ENCODE measurements at places on chromosomes 6 and 20.

DNA sequence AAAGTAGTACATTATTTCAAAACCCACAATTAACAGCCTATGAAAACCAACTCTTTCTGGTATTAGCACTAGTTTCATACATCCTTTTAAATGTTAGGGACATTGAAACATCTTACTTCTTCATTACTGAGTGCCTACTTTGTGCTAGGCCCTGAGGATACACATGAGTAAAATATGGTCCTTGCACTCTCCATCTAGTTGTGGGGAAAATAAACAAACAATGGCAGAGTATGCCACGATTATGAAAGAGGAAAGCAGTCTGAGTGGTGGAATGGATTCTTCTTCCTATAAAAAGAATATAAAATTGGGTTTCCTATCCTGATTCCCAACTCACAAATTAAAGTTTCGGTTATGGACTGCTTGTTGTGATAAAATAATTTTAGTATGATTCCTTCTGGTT lies 84.9 kb downstream of the ATXN1 start:
- no peak for DNase-seq

DNA sequence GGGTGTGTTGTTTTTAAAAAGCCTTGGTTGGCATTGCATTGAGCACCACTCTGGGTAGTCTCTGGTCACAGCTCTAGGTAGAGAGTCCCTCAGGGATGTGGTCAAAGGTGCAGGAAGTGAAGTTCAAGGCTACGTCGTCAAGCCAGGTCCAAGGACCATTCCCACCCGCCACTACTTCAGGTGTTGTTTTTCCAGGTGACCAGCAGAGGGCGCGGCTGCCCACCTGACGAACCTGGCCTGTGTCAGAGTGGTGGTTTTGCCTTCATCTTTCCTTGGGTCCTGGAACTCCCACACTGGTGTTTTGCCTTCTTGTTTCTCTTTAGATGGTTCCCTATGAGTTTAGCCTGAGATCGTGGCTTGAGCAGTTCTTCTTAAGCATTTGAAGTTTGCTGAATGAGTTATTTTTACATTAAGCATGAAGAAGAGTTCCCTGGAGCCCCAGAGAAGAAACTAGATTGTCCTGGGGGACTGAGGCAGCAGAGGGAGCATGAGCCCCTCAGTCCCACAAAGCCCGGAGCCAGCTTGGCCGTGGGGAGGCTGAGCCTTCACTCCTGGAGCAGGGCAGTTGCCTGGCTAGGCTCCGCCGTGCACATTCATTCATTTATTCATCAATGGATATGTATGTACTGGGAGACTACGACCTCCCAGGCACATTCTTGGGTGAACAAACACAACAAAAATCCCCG lies 5.6 kb upstream of the PHACTR3 start:
- peak; percentile 14 for DNase-seq

GRCh38 chr6:36765594-36766398 lies 68.2 kb downstream of the RAB44 start:
- DNase-seq, result peak; percentile 58

GRCh38 chr6:14743474-14744211 lies 502.2 kb upstream of the JARID2 start:
- no peak for DNase-seq

DNA sequence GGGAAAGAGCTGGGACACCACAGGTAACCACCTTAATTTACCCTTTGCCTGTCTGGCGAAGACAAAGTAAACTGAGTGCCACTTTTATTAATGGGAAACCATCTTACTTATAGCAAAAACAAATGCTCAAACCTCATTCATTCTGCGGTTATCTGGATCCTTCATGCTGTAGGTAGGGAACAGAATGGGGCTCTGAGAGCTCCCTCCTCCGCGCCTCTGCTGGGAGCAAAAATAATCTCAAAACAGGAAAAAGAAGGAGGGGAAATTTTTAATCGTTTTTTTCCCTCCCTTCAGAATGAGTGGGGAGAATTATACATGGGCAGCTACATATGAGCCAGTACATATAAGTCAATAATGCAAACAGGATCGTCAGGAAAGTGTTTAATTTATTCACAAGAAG lies 177.3 kb downstream of the GMPR start:
- DNase-seq, result no peak

GRCh38 chr20:63538204-63539091 lies 1.3 kb upstream of the PTK6 start:
- no peak for DNase-seq

DNA sequence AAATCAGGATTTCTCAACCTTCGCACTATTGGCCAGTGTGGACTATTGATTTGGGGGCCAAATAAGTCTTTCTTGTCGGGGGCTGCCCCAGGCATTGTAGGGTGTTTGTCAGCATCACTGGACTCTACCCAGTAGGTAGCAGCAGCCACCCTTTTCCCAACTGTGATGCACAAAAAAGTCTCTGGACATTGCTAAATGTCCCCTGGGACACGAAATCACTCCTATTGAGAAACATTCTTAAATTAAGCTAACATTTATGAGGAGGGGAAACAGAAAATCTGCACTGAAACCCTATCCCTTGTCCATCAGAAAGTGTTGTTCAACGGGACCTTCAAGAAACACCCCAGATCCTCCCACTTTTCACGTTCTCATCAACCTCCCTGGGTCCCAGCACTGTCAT lies 54.2 kb downstream of the NFATC2 start:
- no peak for DNase-seq

DNA sequence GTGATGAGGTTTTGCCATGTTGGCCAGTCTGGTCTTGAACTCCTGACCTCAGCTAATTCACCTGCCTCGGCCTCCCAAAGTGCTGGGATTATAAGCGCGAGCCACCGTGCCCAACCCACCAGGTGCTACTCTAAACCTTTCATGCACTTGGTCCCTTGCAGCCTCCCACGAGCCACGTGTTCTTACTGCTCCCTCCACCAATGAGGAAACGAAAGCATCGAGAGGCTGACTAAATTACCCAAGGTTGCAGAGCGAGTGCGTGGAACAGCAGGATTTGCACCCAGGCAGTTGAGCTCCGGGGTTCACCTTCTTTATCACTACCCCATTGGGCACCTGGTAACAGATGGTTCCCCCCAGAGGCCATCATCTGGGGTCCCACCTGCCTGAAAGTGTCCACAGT lies 208.3 kb downstream of the LY86 start:
- no peak for DNase-seq

- DNase-seq, result no peak
Observed at GRCh38 chr20:4444404-4444803, 277.3 kb upstream of the PRND start.

GRCh38 chr6:54861905-54862616 lies 15.5 kb downstream of the FAM83B start:
- no peak for DNase-seq

DNA sequence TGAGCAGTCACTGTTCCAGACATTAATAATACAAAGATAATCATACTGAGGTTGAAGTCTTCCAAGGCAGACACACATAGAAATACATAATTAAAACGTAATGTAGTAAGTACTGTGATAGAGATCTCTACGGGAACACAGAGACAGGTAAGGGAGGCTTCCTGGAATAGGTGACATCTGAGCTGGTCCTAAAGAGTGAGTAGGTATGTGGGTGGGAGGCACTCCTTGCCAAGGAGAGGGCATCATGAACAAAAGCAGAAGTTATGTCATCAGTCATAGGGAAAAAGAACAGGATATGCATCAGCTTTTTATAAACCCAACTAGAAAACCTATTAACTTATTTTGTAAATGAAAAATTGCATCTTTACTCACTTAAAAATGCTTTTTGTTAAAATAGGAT lies 110.0 kb downstream of the MAP7 start:
- no peak for DNase-seq

GRCh38 chr6:95601133-95601532 lies 23.8 kb downstream of the MANEA start:
- DNase-seq, result no peak

DNA sequence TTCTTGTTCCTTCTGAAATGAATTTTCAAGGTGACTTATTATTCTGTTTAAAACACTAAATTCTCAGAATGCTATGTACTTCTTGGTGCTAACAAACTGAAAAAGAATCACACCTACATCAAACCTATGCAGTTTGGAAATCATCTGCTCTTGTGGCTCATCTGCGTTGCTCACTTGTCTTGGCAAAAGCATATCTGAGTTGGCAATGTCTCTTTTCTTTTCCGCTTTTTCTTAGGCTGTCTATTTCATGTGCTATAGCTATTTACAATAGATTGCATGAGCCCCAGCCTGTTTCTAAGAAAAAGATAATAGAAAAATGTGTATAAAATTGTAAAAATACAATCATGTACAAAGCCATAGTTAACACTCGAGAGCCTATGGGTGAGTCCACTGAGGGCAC lies 348.9 kb upstream of the AGPAT4 start:
- DNase-seq, result no peak

DNA sequence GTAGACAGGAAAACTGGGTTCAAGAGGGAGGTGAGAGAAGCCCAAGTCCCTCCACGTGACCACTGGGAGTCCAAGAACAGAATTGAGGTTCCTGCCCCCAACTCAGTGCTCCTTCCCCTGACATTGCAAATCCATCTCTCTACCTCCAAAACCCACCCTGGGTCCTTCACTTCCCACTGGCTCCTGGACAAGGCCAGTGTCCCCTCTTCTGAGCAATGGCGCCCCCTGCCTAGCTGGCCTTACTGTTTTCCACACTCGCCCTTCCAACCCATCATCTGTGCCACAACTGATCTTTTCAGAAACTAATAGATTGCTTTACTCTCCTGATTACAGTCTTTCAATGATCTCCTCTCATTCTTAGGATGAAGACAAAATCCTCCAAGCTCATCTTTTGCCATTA lies 200.3 kb downstream of the ANKRD60 start:
- DNase-seq, result no peak

DNA sequence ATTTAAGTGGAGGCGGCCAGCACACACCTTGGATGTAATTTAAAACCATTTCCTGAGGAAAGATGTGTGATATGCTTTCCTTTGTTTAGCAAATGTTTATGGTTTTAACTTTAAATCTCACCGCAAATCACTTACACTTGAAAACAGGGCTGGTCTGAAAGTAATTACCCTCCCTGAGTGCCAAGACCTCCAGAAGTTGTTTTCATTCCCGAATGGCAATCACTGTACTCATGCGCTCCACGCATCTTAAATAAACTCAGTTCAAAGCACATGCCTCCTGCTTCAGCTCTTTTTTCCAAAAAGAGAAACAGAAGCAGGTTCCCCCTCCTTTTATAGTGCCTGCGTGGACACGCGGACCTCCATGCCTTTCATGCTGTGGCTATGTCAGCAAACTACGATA lies 224.0 kb downstream of the SMOC2 start:
- no peak for DNase-seq

- DNase-seq, result no peak
Observed at GRCh38 chr20:20668639-20669038, 43.8 kb downstream of the RALGAPA2 start.

GRCh38 chr20:7596541-7596940 lies 343.7 kb downstream of the HAO1 start:
- DNase-seq, result no peak

DNA sequence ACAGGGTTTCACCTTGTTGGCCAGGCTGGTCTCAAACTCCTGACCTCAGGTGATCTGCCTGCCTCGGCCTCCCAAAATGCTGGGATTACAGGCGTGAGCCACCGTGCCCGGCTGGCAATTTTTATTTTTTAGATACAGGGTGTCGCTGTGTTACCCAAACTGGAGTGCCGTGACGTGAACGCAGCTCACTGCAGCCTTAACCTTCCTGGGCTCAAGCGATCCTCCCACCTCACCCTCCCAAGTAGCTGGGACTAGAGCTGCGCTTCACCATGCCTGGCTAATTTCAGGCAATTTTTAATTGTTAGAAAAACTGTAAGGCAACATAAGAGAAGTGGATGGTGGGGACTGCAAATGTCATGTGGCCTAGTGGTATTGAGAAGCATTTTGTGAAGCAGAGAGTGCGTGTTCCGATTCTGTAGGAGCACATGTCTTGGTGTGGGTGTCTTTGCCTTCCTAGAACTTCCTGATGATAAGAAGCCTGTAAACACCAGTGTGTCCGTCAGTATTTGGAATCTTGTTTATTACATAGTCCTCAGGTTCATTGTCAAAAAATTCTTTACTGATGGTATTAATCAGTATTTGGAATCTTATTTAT lies 18.0 kb downstream of the JARID2 start:
- DNase-seq, result no peak

GRCh38 chr6:18464176-18464575 lies 77.0 kb downstream of the RNF144B start:
- peak; percentile 61 for DNase-seq

- no peak for DNase-seq
Observed at GRCh38 chr20:49103019-49103418, 56.9 kb downstream of the CSE1L start.

- DNase-seq, result no peak
Observed at GRCh38 chr20:51419231-51419630, 123.3 kb downstream of the NFATC2 start.

DNA sequence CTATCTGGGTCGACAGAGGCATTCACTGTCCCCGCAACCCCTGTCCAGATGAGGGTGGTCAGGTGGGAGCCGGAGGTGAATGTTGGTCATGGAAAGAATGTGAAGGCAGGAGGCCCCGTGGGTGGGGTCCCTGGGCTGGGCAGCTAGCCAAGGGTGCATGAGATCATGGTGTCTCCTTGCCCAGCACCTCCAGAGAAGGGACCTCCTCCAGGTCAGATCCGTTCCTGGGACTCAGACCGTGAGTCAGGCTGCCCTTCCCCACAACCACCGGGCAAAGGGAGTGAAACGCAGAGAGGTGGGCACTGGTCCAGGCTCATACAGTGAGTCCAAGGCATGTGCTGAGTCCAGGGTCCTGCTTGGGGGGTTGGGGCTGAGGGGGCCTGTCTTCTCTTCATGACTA lies 3.5 kb downstream of the FOXS1 start:
- DNase-seq, result no peak

GRCh38 chr6:158737082-158737709 lies 82.0 kb downstream of the EZR start:
- DNase-seq, result no peak
